ENCODE measurements at places on chromosomes 5 and 9.

DNA sequence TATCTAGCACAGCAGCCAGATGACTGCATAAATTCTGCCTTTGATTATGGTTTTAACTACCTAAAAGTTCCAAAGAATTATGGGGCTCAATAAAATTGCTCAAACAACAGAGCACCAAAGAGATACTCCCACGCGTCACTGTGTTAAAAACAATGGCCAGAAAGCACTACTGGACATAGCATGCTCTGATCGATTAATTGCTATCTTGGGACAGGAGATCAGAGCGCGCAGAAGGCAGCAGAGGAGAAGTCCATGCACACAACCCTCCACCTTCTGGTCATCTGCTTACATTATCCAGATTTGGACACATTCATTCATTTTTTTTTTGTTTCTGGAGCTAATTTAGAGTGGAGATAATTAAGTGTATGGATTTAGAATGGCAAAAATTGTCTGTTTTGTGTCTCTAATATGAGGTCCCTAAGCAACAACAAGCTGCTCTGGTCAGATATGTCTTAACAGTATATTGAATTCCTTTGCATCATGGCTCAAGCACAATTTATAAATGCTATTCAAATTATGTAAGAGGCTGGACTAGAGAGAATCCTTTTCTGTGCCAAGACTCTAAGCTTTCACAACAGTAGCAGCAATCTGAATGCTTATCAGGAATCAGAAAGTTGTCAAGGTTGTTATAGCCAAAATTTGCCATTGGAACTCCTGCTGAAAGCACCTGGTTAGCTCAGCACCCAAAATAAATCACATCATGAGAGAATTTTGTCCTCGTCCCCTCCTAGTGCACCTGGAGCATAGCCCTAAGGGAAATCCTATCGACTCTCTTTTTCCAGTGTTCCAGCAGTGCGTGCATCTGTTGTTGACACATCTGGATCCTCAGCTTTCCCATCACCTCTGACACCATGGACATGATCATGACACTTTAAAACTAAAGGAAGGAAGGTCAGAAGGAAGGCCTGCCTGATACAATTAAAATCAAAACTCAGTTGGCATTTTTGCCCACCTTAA, 98.6 kb upstream of the HMHB1 start:
- DNase-seq, result no peak

- no peak for DNase-seq
These were observed 460.8 kb downstream of the CDH10 start for GRCh38 chr5:24183981-24184380.

- no peak for DNase-seq
These were observed 1920.2 kb downstream of the MAT2B start for GRCh38 chr5:165425594-165425993.

DNA sequence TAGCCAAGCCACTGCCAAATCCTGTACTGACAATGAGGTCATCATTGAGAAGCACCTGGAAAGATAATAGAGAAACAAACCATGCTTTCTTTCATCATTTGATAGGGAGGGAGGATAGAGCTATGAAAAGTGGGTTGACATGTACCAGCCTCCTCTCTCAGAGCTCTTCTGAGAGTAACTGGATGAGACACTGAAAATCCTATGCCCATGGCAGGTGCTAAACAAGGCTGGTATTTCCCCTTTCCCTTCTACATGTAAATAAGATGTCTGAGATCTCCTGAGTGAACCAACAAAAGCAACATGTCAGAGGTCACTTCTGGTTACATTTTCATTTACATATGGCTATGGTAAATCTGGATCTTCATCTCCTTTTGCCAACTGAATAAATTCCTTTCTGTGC, 45.3 kb upstream of the TRAF1 start:
- no peak for DNase-seq

GRCh38 chr5:137264041-137264440, 235.1 kb downstream of the SPOCK1 start:
- DNase-seq, result no peak

DNA sequence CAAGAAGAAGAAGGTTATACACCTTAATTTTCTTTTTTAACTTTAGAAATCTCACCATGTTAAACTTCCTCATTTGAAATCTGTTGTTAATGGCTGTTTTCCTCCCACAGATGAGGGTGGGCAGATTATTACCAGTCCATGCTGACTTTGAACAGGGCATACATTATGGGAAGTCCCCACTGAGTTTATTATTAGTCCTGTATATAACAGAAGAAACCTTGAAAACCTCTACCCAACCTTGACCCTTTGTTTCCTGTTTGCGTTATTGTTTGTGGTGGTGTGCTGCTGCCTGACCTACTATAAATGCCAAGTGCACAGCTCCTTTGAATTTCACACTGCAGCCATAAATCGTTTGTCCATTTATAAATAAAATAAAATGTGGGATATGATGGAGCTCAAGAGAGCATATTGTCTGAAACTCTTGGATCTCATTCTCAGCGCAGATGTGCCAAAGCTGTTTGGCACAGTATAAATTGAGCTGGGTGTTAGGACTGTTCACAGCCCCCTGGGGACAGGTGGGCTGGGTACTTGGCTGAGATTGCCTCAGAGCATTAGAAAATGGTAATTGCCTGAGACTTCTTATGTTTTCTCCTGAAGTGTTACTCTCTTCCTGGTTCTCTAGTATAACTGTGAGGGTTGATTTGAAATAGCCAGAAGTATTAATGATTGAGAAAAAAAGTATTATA, 139.6 kb downstream of the SPATA31D1 start:
- DNase-seq, result no peak

DNA sequence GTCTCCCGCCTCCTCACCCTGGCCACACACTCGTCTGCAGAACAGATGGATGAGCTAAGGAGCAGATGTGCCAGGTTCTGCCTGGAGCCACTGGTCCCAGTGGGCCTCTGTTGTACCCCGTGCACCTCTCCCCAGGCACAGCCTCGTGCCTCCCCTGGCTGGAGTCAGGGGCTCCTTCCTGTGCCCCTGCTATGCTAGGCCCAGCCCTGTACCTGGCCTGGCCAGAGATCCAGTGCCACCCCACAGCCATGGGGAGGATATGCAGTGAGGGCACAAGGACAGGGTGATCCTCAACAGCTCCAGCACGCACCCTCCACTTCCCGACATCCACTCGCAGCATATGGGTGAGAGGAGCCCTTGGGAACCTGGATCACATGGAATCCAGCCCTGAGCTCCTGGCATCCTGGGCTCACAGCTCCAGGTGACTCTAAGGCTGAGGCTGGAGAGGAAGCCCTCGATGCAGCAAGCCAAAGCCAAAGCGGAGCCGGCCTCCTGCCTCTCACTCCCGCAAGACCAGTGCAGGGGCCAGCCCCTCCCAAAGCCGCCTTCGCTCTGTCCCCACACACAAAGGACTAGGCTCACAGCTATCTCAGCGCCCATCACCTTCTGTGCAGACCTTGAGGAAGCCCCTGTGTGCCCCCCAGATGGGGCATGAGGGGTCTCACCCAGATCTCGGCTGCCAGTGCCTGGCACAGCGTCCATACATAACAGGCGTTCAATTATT, 23.7 kb upstream of the ADAMTS2 start:
- no peak for DNase-seq

GRCh38 chr5:16992006-16992405, 55.9 kb upstream of the MYO10 start:
- no peak for DNase-seq

- no peak for DNase-seq
These were observed 290.1 kb upstream of the MPDZ start for GRCh38 chr9:13569602-13570067.

GRCh38 chr5:158677470-158677838, 422.3 kb downstream of the EBF1 start:
- no peak for DNase-seq

DNA sequence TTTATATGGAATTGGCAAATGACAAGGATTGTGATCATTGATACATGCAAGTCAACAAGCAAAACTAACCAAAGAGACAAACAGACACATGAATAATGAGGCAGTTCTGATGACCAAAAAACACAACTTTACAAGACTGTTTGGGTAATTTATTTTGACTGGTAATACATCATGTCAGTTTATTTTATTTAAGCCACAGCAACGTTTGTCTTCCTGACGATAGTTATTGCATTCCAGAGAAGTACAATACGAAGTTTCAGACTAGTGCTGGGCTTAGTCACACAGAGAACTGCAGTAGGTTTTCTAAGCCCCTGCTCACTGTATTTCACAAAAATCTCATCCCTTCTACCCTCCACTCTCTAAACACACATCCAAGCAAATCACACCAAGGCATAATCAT, 514.2 kb downstream of the RAB3C start:
- DNase-seq, result no peak

DNA sequence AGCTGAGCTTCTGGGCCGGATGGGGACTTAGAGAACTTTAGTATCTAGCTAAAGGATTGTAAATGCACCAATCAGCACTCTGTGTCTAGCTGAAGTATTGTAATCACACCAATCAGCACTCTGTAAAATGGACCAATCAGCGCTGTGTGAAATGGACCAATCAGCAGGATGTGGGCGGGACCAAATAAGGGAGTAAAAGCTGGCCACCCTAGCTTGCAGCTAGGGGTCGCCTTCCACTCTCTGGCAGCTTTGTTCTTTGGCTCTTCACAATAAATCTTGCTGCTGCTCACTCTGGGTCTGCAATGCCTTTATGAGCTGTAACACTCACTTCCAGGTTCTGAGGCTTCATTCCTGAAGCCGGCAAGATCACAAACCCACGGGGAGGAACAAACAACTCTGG, 354.0 kb downstream of the PRR16 start:
- no peak for DNase-seq

DNA sequence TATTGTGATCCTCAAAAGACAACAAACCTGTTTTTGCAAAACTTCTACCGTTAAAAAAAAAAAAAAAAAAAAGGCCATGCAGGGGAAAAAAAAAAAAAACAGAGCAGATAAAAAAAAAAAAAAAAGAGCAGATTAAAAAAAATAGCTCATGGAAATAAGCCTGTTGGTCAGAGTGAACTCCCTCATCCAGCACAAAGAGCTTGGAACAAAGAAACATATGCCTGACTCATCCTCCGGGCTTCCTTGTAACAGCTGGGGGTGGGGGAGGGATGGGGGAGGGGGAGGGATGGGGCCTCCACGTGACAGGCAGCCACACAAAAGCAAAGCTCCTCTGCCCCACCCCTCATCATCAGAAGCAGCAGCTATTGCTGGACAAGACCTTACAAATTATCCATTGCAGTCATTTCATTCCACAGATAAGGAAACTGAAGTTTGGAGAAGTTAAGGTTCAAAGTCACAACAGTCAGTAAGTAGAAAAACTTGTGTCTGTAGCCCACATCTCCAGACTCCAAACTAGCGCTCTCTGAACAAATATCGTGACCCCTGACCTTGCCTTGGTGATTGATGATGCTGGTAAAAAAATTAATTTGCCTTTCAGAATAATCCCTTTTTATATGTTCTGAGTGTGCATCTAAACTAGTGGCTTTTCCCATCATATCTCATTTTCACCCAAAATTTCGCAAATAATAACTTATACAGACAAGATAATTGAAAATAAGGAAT, 38.9 kb downstream of the SLC35D2 start:
- DNase-seq, result no peak

DNA sequence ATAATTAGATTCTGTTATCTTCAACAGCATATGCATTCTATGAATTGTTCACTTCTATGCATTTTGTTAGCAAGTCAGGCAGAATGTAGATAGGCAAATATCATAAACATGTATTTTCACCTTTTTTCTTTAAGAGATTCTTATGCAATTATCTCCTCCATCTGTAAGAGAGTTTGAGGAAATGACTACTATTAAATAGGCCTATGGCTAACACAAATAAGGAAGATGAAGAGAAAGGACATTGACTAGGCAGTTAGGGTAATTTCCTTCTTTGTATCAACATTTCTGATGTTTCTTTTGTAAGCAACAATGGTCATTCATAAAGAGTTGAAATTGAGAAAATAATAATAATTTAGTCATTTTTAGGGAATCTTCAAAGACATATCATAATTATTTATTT, 145.2 kb upstream of the CDH12 start:
- no peak for DNase-seq

DNA sequence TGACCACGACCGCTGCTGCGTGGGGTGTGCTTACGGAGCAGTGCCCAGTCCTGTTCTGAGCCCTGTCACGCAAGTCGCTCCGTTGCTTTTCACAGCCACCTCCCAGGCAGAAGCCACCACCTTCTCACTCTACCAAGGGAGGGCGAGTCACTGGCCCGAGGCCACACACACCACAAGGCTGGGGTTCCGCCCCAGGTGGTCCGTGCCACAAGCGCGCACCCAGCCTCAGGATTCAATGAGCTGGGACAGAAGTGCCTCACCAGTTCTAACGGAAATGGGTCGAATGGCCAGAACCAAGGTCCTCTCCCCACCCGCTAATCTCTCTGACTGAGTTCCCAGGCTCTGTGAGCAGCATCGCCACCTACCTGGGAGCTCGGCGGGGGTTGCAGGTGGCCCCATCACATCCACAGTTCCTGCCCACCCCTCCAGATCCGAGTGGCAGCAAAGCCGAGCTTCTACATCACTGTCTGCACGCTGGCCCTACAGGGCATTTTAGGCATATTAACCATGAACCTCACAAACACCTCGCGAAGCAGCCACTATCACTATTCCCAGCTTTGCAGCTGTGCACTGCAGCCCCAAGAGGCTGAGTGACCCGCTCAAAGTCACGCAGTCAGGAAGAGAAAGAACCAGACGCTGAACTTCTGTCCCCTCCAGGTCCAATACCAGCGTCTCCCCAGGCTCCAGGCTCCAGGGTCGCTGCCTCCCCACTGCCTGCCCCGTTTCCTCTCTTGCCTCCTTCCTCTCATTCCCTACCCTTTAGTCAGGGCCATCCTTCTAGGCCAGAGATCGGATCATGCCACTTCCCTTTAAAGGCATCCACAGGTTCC, 92.1 kb upstream of the PHYKPL start:
- no peak for DNase-seq

GRCh38 chr5:10323588-10324488, 16.1 kb upstream of the CMBL start:
- no peak for DNase-seq

DNA sequence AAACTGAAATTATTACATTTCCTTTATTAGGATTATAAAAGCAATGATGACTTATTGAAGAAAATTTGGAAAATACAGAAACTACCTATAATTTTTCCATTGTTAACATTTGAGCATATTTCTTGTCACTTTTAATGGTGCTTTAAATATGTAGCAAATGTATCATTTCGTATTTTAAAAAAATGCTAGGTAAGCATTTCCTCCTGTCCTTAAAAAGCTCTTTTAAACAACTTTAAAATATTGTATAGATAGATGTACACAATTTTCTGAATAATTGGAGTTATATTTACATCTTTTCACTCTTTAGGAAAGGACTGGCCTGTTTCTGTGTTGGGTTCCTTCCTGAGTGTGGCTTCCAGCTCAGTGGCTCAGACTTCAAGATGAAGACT, 15.6 kb downstream of the TENT4A start:
- no peak for DNase-seq

- DNase-seq, result no peak
These were observed 13.8 kb downstream of the WWC1 start for GRCh38 chr5:168305281-168305680.

DNA sequence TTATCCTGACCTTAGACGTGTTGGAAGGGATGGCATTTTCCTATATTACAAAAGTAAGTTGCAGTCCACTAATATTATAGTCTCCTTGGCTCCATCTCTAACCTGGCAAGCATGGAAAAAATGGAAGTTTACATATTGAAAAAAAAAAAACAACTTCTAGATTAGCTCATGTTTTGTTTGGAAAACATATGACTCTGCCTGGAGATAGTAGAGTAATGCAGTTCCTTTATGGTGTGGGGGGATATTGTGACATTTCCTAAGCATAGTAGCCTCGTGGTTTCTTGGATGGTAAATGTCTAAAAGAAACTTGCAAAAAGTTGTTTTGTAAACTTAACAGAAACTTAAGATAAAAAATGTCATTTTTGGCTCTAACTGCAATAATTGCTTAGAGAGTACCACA, 244.4 kb upstream of the FBXL7 start:
- DNase-seq, result no peak

- no peak for DNase-seq
These were observed 28.8 kb upstream of the MELK start for GRCh38 chr9:36543916-36544315.

All from left renal cortex interstitium (tissue), 4 donors.